ENCODE measurements at places on chromosomes 16 and 17.

GRCh38 chr17:77210946-77211541 lies 70.3 kb downstream of the SEC14L1 start:
- DNase-seq, result no peak

DNA sequence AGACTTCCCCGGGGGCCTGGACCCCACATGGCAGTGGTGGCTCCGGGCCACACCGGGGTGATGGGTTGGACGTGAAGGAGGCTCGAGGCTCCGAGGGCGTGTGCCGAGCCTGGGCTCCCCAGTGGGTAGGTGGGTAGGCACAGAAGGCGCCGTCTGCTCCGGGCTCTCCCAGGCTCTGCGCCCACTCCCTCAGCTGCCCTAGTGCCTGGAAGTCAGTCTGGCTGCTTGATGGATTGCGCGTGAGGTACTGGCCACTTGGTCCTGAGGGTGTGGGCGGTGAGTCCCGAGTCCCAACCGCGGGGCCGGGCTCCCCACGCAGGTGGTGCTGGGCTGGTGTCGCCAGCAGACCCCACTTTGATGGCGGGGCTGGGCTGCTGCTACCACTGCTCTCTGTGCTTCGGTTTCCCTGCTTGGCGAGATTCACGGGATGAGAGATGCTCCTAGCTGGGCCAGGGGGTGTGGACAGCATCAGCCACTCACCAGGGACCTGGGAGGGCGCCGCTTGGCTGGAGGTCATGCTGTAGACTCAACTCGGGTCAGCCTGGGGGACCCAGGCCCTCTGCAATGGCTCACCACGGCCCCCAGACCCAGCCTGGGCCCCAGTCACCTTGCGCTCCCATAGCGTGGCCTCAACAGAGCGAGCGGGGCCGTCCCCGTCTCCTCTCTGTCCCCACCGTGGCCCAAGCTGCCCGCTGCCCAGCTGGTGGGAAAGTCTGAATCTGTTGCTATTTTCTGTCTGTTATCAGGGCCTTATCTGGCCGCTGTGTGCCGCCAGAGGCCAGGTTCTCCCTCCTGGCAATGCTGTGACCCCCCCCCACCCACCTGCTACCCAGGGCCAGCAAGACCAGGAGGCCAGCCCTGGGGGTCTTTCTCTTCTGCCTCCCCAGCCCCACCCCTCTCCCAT lies 26.1 kb downstream of the ZFPM1 start:
- DNase-seq, result no peak

- no peak for DNase-seq
Observed at GRCh38 chr16:80718480-80719220, 85.7 kb downstream of the CDYL2 start.

DNA sequence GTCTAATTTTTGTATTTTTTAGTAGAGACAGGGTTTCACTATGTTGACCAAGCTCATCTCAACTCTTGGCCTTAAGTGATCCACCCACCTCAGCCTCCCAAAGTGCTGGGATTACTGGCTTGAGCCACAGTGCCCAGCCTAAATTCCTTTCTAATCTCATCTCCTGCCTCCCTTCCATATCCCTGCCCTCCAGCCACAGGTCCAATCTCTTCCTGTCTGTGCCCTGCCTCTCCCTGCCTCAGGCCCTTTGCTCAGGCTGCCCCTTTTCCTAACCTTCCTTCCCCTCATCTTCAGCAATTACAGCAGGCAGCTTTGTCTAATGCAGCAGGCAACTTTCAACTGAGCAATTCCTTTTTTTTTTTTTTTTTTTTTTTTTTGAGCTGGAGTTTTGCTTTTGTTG lies 46.8 kb downstream of the CFAP20 start:
- no peak for DNase-seq

DNA sequence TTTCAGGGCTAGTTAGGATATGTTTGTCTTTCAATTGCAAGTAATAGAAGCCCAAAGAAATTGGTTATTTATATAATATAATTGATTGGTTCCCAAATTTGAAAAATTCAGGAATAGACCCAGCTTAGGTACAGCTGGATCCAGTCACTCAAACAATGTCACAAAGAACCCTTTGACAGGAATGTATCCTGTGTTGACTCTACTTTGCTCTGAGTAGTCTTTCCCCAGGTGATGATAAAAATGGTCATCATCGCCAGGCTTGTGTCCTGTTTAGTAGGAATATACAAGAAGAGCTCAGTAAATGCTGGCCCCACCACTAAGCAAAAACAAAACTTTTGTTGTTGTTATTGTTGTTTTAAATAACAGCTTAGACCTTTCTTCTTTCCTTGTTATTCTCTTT lies 35.0 kb downstream of the MAPT start:
- no peak for DNase-seq

DNA sequence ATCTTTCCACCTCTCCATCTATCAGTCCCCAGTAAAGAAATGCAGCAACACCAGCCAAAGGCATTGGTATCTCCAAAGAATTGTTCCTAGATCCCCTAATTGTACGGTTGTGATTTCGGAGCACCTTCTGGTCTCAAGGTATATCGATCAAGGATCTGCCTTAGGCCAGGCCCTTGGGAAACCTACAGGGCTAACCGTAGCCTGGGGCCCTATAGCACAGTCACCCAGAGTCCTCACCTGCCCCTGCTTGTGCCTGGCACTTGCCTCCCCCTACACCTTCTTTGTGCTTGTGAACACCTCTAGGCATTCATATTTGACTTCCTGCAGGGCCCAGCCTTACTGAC lies 16.8 kb upstream of the AURKB start:
- DNase-seq, result no peak

- DNase-seq, result no peak
Observed at GRCh38 chr17:67733449-67733848, 15.7 kb downstream of the NOL11 start.

DNA sequence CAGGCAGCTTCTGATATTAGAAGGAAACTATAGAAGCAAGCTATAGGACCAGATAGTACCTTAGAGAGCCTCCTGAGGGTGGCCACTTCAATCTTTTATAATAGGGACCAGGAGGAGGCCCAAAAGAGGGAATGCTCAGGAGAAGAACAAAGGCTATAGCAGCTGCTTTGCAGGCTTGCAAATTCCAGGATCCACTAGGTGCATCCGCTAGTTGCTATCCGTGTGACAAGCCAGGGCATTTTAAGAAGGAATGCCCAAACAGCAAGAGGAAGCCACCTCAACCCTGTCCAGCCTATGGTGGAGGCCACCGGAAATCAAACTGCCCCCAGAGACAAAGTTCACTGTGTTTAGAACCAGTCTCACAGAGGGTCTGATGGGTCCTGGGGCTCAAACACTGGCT lies 192.6 kb upstream of the KIF2B start:
- DNase-seq, result no peak

- DNase-seq, result no peak
Observed at GRCh38 chr17:41772586-41773189, 13.8 kb downstream of the JUP start.

DNA sequence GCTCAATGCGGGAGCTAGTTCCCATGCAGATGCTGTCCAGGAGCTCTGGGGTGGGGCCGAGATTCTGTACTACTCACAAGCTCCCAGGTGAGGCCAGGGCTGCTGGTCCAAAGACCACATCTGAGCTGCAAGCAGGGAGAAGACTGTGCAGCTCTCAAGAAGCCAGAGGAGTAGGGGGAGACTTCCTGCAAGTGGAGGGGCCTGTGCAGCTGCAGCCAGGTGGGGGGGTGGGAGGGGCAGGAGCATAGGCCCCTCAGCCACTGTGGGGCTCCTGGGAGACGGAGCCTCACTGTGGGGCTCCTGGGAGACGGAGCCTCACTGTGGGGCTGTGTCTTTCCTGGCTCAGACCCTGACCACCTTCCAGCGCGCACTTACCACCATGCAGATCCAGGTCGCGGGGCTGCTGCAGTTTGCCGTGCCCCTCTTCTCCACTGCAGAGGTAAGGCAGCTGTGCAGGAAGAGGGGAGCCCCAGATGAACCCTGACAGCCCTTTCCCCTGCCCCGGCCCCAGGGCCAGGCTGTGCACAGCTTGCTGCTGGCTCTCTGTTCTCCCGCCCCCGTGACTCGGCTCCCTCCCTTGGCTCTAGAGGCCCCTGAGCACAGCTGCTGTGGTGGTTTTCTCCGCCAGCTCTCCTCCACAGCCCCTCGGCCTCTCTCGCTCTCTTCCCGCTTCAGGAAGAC lies 24.3 kb upstream of the DNAI2 start:
- DNase-seq, result no peak

DNA sequence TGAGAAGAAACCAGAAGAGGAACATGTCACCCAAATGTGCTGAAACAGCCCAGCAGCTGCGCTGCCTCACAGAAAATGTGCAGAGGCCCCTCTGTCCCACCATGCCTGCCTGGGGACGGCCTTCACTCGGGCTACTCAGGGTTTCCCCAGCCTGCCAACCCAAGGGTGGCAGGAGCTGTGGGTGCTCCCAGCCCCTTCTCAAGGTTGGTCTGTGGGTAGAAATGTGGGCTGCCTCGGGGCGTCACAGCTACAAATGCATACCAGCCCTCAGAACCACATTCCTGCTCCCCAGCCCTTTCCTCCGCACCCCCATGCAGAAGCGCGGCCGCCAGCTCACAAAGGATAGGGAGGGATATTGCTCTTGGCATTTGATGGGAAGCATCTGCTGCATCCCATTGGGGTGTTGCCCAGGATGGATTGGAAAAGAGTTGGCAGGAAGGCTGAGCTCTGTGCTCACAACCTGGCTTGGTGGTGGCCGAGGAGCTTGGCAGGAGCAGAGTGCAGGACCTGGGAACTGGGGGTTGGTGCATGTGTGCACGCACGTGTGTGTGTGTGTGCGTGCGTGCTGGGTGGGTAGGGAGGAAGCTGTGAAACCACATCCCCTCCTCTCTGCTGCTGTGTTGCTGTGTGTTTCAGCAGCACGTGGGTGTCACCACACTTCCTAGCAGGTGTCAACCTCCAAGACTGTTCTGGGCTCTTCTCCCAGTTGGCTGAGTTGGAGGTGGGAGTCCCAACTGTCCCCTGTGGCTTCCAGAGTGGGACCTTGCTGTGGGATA lies 304.4 kb downstream of the SEC14L1 start:
- DNase-seq, result peak; percentile 65

DNA sequence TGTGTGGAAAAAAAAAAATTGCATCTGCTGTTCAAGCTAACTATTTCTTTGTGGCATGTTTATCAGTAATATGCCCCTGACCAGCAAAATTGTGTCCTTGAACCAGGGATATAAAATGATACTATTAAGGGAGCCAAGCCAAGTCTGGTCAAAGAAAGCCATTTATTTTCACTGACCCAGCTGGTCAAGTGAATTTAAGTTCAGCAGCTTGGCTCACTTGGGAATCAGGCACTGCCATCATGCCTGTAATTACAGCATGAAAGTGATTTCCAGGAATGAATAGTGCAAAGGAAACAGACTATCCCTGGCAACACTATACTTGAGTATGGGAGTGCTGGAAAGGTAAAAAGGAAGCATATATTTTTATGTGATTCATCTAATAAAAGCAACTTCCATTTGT lies 934.6 kb upstream of the CDH8 start:
- DNase-seq, result no peak

DNA sequence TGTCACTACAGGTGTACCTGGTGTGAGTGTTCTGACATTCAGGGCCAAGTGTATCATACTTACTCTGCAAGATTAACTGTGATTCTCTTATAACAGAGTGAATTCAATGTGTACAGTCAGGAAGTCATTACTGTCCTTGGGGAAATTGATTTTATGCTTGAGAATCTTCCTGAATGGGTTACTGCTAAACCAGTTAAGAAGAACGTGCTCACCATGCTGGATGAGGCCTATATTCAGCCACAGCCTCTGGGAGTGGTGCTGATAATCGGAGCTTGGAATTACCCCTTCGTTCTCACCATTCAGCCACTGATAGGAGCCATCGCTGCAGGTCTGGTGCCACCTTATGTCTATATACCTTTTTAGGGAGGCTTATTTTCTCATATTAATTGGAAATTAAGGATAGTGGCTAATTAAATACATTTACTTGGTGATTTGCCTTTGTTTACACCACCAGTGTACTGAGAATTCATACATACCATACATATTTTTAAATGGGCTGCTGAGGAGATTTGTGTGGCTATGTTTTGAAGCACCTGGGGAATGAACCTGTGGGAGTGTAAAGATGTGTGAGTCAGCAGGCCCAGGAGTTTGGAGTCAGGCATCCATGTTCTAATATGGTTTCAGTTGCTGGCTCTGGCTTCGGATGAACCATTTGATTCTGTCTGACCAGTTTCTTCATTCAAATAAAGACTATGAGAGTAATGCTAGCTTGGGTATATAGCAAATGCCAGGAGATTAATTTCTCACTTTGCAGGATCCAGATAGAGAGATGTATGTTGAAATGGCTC lies 3.1 kb downstream of the ALDH3A2 start:
- DNase-seq, result no peak

GRCh38 chr16:61105544-61105943 lies 930.7 kb downstream of the CDH8 start:
- DNase-seq, result no peak

GRCh38 chr16:65336160-65336559 lies 214.3 kb upstream of the CDH11 start:
- no peak for DNase-seq

- DNase-seq, result no peak
Observed at GRCh38 chr16:68041783-68042182, 18.7 kb downstream of the DUS2 start.

Measured in stimulated activated CD8-positive, alpha-beta memory T cell treated with anti-CD3 and anti-CD28 coated beads, Interleukin-2, amount 100 ng/mL, for 48 hours (primary cell).